HT1080 (cell line): ENCODE measurements at places on chromosomes 3 and 15.

DNA sequence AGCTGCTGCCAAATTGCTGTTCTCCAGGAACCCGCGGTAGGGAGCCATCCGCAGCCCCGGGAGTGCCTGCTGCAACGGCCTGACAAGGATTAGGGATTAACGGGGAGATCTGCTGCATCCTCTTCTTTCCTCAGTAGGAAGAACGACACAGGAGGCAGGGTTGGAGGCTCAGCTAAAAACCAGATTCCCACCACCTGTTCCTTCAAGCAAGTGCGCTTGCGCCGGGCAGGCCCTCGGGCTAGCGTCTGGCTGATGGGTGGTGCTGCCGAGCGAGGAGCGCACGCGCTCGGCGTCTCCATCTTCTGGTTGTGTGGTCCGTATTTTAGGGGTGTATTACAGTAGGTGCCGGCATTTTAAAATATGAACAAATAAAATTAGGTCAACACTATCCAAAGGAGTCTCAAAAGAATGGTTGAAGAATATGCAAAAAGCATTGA, 25.4 kb upstream of the SLC25A26 start:
- no peak for DNase-seq

DNA sequence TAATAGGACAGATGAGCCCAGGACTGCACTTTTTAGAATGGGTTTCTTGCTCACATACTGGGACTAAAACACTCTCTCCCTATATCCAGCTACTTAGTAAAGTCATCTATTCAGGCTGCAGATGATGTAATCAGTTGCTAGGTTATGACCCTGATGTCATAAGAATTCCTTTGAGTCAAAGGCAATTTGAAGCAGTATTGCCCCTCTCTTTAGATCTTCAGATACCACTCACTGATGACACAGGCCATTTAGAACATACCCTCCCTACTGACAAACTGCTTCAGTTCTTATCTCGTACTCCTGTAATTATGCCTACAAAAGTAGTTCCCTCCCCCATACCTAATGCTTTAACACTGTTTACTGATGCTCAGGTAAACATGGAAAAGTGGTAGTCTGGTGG, 450.1 kb upstream of the RASGRP1 start:
- DNase-seq = no peak

- DNase-seq = peak; percentile 71
Measured at GRCh38 chr3:115648559-115648958, 25.2 kb downstream of the GAP43 start.

GRCh38 chr3:37279236-37279635, 104.9 kb upstream of the LRRFIP2 start:
- DNase-seq = no peak

DNA sequence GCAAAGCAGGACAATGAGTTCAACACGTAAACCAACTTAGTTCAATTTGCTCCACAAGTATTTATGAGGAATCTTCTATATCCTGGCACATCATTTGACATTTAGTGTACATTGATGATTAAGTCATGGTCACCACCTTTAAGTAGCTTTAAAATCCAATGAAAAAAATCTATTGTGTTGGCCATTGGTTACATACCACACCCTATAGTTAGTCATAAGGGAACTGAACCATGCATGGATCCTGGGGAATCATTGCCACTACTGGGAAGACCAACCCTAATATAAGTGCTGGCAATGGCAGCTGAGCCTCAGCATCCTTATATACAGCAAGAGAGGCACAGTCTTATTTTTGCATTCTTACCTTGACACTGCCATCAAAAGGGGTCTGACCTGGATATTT, 502.5 kb downstream of the MECOM start:
- DNase-seq = peak; percentile 52

GRCh38 chr3:178536211-178537079, at the start of gene KCNMB2:
TSS of gene KCNMB2 (plus strand) at chr3:178536436.
- DNase-seq = no peak

DNA sequence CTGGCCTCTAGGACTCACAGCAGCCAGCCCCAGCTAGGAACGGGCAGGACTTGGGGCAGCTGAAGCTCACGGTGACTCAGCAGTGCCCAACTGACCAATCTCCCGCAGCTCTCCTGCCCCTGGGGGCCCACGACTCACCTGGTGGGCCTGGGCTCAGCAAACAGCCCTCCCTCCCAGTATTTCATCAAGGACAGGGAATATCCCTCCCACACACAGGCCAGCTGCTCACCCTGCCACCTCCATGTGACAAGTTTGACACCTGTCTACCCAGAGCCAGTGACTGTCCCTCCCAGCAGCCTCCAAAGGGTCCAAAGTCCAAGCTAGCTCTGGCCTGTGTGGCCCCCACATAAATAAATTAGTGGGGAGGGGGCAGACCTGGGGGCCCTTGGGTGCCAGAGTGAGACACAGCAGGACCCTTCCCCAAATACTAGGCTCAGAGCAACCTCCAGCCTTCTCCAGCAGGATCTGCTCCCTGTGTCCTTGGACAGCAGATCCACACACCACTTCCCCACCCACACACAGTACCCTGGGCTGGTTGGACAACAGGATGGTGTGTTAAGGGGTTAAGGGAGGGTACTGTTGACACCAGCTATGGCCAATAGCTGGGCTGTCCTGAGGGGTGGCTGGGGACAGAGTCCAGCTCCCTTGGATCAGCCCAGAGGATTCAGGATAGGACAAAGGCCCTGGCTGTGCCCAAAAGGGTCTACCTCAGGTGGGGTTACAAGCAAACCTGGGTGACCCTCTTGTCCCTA, 4.3 kb downstream of the GNAT1 start:
- DNase-seq = no peak

GRCh38 chr15:69474846-69475455, 22.3 kb downstream of the RPLP1 start:
- no peak for DNase-seq

DNA sequence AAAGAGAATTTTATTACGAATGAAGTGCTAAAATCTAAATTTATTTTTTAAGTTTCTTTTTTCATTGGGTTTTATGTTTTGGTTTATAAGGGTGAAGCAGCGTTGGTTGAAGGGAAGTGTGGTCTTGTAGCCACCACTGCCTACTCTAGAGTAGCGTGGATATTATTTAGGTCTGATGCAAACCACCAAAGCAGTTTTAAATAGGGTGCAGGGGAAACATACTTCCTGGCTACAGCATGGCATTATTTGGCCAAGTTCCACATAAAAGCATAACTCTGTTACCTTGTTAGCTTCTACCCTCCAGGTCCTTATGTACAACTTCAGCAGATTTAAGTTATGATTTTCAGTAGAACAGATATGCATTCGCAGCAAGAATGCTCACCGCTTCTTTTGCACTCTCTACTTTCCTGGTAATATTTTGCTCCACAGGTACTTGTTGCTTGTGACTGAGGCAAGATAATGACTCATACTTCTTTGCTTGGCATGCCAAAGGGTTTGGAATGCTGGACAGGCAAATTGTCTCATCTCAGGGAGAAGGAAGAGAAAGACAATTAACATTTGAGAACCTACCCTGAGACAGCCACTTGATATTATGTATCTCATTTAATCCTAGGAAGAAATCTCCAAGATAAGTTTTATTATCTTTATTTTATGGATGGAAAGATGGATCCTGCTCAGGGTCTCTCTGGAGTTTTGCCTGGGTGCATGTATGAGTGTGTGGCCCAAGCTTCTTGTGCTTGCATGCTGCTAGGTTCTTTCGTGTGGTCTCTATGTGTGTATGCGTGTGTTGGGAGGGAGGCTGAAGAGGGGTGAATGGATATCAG, 5.4 kb downstream of the TGFBR2 start:
- DNase-seq = peak; percentile 77

- DNase-seq = no peak
Measured at GRCh38 chr3:157518881-157519280, 15.7 kb upstream of the VEPH1 start.

- peak; percentile 96 for DNase-seq
Measured at GRCh38 chr3:42071904-42072812, 19.0 kb upstream of the TRAK1 start.

DNA sequence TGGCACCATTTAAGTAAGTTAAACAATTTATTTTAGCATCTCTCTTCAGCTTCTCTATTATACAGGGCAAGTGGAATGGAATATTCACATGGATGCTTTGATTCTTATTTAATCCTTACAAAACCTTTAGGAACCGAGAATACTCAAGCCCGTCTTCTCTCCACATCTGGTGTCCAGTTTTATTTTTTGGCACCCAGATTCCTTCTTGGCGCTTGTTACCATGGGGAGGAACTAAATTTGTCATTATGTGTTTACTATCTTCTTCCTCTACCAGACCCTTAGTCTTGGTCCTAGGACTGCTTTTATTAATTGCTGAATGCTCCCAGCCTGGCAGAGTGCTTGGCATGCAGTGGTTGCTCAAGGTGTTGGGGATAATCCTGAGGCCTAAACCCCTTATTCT, 138.8 kb downstream of the CACNA2D3 start:
- no peak for DNase-seq

- DNase-seq = peak; percentile 97
Measured at GRCh38 chr3:41117398-41117870, 81.9 kb upstream of the CTNNB1 start.

DNA sequence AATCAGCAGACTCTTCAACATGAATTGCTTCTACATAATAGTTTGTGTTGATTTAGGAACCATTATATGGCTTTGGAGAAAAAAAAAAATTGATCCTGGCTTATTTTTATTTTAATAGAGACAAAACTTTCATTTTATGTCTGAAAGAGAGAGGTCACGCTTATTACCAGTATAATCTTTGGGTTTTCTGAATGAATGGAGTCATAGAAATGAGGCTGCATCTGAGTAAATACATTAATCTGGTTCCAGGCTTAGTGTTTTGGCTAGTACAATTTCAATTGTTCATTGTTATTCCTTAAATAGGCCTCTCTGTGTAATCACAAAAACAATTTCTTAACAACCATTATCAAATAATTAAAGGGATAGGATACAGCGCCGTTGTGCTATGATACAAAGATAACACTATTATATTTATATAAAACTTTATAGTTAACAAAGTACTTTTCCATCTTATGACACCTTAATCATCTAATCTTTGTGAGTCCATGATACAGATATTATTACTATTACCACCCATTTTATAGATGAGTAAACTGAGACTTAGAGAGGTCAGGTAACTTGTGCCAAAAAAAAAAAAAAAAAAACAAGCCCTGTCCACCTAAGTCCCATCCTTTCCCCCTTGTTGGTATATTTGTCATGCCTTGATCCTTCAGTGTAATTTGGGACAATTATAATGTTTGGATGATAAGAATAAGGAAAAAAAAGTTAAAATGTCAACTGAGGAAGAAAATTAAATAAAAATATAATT, 41.8 kb upstream of the GOLM2 start:
- DNase-seq = no peak

- peak; percentile 98 for DNase-seq
Measured at GRCh38 chr3:141370065-141370533, 1.8 kb downstream of the ZBTB38 start.

- no peak for DNase-seq
Measured at GRCh38 chr3:36698314-36698713, 66.0 kb downstream of the DCLK3 start.

- no peak for DNase-seq
Measured at GRCh38 chr15:31387092-31387478, 60.5 kb downstream of the KLF13 start.

DNA sequence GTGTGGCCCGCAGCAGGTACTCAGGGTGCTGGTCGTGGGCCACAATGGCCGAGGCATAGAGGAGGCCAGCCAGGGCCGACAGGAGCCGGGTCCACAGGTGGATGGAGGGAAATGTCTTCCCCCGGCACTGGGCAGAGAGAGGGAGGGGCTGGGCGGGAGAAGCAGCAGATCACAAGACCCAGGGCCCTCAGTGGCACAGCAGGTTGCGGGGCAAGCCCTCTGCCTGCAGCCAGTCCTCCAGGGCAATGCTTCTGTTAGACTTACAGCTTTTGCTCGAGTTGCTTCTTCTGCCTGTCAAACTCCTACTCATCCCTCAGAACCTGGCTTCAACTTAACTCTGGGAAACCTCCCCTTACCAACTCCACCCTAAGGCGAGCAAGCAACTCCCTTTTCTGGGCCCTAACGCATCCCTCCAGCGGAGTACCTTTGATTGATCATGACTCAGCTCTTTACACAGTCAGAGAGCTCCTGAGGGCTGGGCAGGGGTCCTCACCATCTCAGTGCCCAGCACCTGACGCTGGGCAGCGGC, 16.0 kb downstream of the TMEM44 start:
- DNase-seq = no peak

- peak; percentile 12 for DNase-seq
Measured at GRCh38 chr3:9552252-9552999, 1.2 kb downstream of the LHFPL4 start.

- DNase-seq = no peak
Measured at GRCh38 chr3:82448320-82448719, 686.9 kb upstream of the GBE1 start.

DNA sequence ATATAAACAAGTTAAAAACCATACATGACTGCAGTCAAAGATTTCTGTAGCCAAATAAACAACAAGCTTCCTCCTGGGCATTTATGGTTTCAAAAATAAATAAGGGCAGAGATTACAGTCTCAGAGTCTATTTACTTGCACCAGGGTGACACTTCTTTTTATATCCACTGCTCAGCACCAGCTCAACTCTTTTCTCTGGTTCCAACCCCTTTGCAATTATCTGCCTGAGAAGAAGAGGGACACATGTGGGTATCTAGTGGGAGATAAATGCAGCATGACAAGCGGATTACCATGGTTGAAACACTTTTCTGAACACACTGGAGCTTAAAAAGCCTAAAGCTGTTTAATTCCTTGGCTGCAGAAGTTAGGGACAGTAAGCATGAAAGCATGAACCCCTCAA, 311.5 kb downstream of the CNTN3 start:
- DNase-seq = no peak

GRCh38 chr3:189883113-189883753, 237.5 kb downstream of the P3H2 start:
- DNase-seq = no peak

DNA sequence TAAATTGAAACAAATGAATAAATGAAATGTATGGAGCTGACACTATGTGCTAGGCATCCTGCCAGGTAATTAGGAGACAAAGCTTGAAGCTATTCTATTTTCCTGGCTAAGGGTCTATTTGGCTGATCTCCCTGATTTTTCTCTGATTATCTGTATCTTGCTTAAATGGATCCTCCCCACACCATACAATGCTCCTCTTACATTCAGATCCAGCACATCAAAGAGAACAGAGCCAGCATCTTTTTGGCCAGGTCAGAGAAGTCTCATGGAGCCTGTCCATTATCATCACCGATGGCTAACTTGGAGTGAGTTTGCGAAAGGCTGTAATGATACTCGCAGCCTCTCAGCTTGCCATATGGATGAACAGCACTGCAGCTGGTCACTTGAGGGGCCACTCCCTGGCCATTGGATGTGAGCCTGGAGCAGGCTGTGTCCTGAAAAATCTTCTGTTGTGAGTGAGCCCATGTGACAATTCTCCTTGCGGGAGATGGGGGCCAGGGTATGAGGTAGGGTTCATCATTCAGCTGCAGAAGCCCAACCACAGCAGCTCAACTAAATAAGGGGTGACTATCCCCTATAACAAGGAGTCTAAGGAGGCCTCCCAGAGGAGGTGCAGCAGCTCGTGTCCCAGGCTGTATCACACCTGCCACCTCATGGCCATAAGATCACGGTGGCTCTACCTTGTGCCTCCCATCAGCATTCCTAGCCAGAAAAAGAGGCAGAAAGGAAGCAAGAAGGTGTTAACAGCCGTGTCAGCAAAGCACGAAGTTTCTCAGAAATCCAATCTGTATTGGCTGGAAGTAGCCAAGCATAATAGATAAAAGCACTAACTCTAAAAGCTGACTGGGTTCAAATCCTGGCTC, 69.3 kb upstream of the ST8SIA2 start:
- DNase-seq = no peak

GRCh38 chr3:145939431-145939830, 221.6 kb downstream of the PLOD2 start:
- DNase-seq = no peak

GRCh38 chr3:128875556-128876120, 3.8 kb upstream of the ACAD9 start:
- no peak for DNase-seq
